Kidney (tissue), 22 donors: ENCODE measurements at places on chromosomes 11 and 22.

GRCh38 chr11:116930177-116930576 is 92.8 kb upstream of the APOA1 start:
- peaks cover 3% of the 10 kb centered on the region for H3K4me1 ChIP-seq
- H3K36me3 ChIP-seq: peaks cover 8% of the 10 kb centered on the region
- DNase-seq: peak; percentile 34
- H3K27ac ChIP-seq: no peak overlapping the region

DNA sequence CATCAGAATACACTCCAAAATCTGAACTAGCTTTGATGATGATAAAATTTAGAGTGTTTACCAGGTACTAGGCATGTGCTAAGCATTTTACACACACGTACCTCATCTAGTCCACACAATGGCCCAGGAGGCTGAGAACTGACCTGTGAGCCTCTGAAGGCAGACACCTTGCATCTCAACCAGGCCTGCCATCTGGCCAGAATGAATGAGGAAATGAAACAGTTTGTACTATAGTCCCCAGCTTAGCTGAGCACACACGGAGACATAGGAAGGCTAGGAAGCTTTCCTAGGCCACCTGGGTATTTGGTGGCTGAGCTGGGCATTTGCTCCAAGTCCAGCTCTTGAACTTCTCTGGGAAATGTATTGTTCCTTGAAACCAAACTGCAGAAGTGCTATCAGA is 6.9 kb upstream of the SHANK3 start:
- no peak overlapping the region for H3K4me3 ChIP-seq
- DNase-seq: no peak
- no peaks in the 10 kb centered on the region for H3K27me3 ChIP-seq
- H3K27ac ChIP-seq: no peak overlapping the region
- no peaks in the 10 kb centered on the region for H3K36me3 ChIP-seq

DNA sequence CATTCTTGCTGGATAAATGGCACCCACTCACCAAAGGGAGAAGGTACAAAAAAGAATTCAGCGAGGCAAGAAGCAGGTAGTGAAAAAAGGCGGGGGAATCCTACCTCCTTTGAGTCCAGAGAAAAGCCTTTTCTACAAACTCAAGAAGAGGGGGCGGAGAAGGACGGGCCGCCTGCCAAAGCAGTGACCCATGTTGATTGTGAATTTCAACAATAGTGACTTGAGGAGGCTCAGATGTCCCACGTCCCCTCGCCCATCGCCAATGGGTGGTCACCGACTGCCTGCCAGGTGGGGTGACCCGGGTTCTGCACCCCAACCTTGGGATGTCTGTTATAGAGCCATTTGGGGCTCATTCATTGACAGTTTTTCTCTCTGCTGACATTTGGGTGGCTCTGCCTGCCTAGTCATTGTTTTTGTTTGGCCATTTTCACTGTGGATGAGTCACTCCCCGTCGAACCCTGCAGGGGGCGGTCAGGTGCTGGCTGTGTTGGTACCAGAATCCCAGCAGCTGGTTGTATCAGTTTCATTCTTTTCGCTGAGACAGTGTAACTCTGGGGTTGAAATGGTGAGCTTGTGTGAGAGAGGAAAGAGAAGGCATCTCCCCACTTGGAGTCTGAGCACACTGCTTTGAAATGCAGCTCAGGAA is 163.4 kb upstream of the NCAM1 start:
- H3K27ac ChIP-seq: no peak overlapping the region
- H3K36me3 ChIP-seq: no peaks in the 10 kb centered on the region
- peaks cover 12% of the 10 kb centered on the region for H3K4me1 ChIP-seq
- no peaks in the 10 kb centered on the region for H3K27me3 ChIP-seq
- no peak overlapping the region for H3K4me3 ChIP-seq

DNA sequence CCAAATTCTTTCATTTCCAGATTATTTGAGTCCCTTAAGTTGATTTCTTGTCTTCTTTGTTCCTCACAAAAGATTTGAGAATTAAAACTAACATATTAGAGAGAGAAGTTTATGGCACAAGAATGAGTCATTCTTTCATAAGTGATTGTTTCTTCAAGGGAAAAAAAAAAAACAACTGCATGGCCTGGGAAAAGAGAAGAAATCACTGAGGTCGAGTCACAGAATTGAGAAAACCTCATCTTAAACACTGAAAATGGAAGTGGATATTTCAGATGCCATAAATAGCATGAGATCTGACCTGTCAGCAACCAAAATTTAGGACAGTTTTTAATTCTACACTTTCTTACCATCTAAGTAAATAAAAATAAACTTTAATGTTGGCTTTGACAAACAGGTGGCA is 87.2 kb downstream of the CWF19L2 start:
- H3K4me3 ChIP-seq: no peak overlapping the region
- H3K4me1 ChIP-seq: no peaks in the 10 kb centered on the region
- no peaks in the 10 kb centered on the region for H3K36me3 ChIP-seq
- no peaks in the 10 kb centered on the region for H3K27me3 ChIP-seq

DNA sequence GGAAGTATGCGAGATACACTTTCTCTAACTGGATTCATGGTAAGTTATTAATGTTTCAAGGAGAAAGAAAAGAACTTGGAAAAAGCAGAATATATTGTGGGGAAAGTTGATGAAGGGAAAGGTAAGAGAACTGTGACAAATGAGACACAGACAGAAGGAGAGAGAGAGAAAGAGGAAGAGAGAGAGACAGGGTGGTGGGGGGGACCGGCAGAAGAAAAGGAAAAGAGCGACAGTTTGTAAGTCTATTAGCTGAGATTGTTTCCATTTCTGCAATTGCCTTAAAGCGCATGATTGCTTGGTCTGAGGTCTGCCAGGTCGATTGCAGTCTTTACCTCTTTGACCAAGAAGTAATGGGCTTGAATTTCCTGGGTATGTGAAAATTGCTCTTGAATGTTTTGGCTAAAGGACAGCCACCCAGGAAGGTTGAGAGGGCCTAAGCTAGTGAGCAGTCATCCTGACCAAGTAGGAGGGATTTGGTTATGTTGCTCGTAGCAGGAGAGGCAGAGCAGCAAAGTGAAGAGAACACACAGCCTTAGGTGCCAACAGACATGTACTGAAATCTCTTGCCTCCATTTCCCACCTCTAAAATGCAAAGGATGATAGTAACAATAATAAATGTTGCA is 23.6 kb upstream of the TMA7B start:
- H3K27me3 ChIP-seq: no peaks in the 10 kb centered on the region
- no peak for DNase-seq
- no peak overlapping the region for H3K27ac ChIP-seq
- no peaks in the 10 kb centered on the region for H3K4me1 ChIP-seq
